ENCODE measurements at places on chromosomes 1 and 21.

DNA sequence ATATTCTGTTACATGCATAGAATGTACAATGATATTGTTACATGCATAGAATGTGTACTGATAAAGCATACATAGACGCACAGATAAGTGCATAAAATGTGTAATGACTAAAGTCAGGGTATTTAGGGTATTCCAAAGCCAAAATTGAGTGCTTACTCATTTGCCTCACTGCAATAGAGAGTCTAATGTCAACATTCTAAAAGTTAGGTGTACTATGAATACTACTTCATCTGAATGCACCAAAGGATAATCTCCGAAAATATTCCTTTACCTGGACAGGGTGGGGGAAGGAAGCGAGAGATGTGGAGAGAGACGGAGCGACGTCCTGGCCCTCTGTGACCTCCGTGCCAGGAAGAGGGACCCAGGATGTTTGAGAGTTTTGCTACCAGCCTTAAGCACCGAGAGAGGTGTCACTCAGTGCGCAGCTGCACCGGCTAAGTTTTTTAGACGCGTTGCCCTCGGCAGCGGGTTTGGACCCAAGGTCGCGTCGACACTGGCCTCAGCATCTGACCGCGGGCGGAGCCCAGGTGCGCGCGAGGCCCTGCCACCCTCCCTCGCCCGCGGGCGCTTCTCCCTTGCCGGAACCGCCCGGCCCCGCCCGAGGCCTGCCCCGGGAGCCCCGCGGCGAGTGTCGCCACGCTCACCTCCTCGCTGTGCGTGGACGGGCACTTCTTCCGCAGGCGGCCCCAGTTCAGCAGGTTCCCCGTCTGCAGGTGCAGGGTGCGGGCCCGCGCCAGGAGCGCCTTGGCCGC, 660 bp downstream of the GCLM start:
- peak; percentile 10 for DNase-seq

- no peak for DNase-seq
These were observed 27.6 kb downstream of the ABCA4 start for GRCh38 chr1:94093396-94093795.

- DNase-seq = no peak
These were observed 5.1 kb downstream of the LDLRAD1 start for GRCh38 chr1:54012863-54013262.

DNA sequence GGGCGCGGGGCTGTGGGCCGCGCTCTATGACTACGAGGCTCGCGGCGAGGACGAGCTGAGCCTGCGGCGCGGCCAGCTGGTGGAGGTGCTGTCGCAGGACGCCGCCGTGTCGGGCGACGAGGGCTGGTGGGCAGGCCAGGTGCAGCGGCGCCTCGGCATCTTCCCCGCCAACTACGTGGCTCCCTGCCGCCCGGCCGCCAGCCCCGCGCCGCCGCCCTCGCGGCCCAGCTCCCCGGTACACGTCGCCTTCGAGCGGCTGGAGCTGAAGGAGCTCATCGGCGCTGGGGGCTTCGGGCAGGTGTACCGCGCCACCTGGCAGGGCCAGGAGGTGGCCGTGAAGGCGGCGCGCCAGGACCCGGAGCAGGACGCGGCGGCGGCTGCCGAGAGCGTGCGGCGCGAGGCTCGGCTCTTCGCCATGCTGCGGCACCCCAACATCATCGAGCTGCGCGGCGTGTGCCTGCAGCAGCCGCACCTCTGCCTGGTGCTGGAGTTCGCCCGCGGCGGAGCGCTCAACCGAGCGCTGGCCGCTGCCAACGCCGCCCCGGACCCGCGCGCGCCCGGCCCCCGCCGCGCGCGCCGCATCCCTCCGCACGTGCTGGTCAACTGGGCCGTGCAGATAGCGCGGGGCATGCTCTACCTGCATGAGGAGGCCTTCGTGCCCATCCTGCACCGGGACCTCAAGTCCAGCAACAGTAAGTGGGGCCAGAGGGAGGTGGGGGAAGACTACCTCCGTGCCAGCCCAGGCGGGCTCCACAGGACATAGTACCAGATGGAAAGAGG, 808 bp downstream of the MAP3K21 start:
- DNase-seq = peak; percentile 12

- peak; percentile 11 for DNase-seq
These were observed 11.4 kb downstream of the COQ8A start for GRCh38 chr1:226951286-226952117.

DNA sequence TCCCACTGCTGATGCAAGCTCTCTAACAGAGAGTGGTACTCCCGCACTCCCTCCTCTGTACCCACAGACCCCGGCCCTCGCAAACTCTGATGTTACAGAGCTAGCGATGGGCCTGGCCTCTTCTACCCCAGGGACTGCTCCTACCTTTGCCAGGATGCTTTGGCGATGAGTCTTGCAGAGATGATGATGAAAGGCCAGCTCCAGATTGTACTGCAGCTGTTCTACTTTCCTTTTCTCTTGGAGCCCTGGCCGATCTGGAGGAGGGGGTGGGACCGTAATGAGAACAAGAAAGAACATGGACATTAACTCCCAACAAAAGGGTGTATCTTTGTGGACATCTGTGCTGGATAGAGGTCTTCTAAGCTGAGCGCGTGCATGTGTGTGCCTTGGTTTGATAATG, 6.0 kb upstream of the LINGO4 start:
- no peak for DNase-seq

DNA sequence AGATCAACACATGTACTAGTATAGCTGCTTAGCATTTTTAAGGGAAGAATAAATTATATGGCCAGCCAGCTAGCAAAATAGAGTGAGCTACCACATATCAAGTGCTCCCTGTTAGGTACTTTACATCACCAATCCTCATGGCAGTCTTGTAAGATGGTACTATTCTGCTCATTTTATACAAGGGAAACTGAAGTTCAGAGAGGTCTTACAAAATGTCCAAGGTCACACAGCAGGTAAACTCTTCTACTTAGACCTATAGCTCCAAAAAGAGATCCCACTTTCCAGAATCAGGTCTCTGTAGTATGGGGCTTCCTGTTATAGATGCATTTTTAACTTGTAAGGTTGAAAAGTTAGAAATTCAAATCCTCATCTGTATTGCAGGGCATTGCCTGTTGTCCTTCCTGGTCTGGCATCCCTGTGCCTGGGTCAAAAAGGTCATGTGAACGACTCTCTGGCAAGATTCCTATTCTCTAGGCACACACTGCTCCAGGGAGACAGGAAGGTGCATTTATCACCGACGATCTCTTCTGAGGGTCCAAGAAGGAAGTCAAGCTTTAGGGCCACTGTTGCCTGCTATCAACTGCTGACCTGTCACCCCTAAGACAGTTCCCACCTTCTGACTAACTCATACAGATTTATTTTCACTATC, 41.1 kb downstream of the TRIT1 start:
- DNase-seq = no peak

DNA sequence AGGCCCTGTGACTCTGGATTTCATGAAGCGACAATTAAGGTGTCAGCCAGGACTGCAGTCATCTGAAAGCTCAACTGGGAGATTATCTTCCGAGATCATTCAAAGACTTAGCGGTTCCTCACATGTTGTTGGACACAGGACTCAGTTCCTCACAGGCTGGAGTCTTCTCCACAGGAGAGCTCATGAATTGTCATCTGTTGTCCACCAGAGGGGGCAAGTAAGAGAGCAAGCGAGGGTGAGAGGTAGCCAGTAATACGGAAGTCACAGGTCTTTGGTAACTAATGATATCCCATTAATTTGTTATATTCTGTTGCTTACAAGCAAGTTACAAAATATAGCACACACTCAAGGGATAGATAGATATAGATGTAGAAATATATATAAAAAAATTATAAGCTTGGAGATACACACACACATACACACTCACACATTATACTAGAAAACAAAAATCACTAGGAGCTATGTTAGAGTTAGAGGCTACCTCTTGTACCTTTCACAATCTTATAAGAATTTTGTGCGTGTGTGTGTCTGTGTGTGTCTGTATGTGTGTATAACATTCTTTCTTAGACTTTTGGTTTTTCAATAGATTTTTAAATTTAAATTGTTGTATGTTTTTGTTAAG, 1695.3 kb downstream of the BRINP3 start:
- DNase-seq = peak; percentile 44

DNA sequence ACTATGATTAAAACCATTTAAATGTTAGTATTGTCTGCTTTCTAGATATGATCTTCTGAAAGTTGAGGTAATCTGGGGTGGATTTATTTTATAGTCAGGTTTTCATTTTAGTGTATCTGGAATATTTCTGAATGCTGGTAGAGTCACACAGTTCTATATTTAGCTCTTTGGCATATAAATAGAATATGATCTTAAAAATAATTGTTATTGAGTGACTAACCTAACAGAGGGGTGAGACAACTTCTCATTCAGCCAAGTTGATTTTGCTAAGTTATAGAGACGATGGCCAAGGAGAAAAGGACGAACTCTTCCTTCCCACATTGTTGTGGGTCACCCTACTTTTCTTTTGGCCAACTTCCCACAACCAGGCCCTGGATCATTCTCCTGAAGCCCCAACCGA, 7.2 kb upstream of the MT1HL1 start:
- no peak for DNase-seq

GRCh38 chr1:91755702-91756287, 130.2 kb downstream of the TGFBR3 start:
- no peak for DNase-seq

- DNase-seq = peak; percentile 61
These were observed 55.6 kb downstream of the FBXO42 start for GRCh38 chr1:16296643-16297042.

- DNase-seq = no peak
These were observed 173.5 kb upstream of the ETV3 start for GRCh38 chr1:157311730-157312081.

DNA sequence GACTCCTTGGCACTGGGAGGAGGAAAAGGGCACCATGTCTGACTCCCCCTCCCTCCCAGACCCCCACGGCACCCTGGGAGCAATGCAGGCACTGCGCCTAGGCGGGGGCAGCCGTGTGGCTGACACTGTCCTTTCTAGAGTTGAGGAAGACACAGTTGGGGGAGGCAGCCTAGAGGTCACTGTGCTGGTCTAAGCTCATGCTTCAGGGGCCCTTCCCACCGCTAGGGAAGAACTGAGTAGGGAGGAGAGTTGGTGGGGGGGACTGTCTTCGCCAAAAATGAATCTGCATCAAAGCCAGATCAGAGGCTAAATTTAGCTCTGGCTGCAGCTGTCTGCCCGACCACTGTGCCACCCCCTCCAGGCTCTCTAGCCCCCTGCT, 3.4 kb downstream of the SEMA6C start:
- DNase-seq = no peak

- peak; percentile 84 for DNase-seq
These were observed 23.3 kb downstream of the CNIH4 start for GRCh38 chr1:224380003-224380402.

Data from inflammatory macrophage treated with lipopolysaccharide for 4 hours (primary cell).